Kidney epithelial cell (primary cell): ENCODE measurements at places on chromosomes 4 and X.

DNA sequence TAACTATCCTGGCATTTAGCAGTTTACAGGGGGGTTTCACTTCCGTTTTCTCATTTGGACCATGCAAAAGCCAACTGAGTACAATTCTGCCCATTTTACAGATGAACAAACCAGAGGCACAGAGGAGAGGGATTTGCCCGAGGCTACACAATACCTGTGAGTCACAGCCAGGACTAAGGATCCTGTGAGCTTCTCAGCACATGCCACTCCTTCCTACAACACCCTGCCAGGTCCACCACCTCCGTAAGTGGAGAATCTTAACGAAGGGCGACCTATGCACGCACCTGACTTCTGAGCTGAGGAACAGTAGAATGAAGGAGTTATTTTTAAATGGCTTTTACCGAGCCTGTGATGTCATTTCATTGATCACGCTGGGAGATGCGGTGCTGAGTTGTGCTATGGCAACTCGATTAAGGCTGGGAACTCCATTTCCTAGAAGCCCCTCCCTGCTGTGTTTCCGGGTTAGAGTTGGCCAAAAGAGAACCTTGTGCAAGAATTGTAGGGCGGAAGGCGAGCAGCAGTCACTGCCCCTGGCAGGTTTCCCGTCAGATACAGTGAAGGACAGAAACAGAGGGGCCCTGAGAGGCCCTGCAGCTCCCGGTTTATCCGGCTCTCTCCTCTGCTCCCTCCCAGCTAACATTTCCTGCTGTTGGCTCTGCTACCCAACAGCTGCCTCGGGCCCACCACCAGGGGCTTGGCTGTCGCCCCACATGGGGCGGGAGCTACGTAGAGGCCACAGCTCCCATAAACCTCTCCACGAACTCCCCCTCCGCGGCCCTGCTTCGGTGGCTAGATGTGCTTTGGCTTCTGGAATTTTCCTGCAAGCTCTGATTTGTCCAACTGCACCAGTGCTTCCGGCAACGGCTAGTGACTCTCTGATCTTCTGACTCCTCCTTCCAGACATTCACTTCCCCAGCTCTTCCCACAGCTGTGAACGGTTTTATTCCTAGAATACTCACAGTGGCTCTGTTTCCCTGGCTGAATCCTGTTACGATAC lies 75.1 kb upstream of the USP9X start:
- no peak for DNase-seq

DNA sequence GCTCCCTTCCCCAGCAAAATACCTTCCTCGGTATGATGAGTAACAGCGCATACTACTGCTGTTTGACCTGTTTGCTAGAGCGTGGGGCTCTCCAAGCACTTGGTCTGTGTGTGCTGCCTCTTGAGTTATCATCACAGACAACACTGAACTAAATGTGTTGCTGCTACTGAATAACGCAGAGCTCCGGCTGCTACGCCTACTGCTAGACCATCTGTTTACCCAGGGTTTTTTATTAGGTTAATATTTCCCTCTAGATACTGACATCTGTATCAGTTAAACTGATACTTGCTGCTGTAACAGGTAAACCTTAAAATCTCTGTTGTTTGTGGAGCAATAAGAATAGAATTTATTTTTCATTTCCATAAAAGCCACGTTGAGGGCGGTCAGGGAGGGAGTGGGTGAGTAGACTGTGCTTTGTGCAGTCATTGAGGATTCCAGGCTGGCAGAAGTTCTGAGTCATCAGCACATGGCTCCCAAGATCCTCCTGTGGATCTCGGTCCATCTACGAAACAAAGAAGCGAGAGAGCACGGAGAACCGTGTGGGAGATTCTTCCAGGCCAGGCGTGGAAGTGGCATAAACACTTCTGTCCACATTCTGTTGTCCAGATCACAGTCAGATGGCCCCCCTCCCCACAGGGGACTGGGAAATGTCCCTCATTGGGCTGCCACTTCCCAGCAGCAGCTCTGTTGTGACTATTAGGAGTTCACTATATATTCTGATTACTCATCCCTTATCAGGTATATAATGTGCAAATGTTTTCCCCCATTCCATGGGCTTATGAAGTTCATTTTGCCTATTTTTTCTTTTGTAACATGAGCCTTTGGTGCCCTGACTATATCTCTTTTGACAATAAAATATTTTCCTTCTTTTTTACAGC lies 14.1 kb downstream of the GRK4 start:
- no peak for DNase-seq

DNA sequence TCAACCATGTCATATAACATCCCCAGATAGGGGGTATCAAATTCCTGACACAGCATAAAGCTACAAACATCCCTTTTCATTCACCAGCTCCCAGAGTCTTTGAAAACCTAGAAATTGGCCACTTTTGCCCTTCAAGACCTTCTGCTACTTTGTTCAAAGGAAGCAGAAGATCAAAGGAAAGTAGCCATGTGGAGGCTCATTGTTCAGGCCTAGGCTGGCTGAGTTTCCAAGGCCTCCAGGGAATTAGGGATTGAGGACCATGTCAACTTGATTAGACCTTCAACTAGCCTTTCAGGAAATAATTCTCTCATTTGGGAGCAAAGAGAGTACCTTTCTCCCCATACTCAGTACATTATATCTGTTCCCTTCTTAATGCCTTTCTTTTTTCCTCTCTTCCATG lies 66.8 kb upstream of the ATXN3L start:
- no peak for DNase-seq

- DNase-seq = no peak
Measured at GRCh38 chrX:136260776-136261175, 9.6 kb upstream of the MAP7D3 start.

- no peak for DNase-seq
Measured at GRCh38 chrX:82141942-82142341, 940.0 kb downstream of the SH3BGRL start.

DNA sequence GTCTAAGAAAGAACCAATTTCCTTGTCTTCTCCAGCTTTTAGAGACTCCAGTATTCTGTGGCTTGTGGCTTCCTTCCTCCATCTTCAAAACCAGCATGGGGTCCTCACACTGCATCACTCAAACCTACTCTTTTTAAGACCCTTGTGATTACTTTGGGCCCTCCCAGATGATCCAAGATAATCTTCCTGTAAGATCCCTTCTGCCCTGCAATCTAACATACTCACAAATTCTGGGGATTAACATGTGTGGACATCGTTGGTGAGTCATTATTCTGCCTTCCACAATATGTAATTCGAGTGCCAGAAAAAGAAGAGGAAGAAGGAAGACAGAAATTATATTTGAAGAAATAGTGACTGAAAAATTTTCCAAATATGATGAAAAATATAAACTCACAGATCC lies 47.9 kb downstream of the BEND4 start:
- no peak for DNase-seq

DNA sequence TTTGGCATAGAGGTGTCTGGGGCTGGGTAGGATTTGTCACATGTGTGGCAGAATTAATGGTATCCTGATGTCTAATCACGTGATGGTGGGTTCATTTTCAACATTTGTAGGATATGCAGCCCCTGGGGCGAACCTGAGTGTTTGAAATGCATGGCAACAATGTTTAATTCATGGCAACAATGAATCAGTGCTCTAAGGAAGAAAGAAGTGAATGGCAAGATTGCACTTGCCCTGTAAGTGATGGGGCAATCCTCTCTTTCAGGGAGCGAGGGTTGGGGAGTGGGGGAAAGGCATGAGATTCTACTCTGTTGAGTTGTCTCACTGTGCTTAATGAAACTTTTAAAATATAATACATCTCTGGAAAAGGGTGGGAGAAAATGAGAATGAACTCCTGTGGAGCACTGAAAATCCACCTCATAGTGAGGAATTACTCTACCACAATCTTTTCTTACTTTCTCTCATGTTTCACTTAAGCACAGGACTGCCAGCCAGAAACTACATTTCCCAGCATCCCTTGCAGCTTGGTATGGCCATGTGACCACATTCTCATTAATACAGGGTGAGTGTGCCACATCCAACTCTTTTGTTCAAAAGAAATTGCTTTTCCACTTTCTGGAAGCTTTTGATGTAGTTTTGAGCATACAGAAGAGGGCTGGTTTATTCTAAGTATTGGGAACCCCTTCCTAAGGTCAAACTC lies 64.0 kb upstream of the PGM2 start:
- DNase-seq = peak; percentile 16

DNA sequence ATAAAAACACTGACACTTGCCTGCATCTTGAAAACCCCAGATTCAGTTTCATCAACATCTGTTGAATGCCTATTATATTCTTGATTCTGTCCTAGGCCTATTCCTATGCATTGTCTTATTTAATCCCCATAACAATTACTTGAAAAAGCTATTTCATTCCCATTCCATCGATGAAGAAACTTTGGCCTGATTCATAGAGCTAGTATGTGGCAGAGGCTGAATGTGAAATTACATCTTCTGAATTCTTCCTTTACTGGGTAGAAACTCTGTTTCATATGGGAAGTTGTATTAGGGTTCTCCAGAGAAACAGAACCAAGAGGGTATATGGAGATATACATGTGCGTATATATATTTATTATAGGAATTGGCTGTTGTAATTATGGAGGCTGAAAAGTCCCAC lies 35.0 kb upstream of the SLC4A4 start:
- no peak for DNase-seq

DNA sequence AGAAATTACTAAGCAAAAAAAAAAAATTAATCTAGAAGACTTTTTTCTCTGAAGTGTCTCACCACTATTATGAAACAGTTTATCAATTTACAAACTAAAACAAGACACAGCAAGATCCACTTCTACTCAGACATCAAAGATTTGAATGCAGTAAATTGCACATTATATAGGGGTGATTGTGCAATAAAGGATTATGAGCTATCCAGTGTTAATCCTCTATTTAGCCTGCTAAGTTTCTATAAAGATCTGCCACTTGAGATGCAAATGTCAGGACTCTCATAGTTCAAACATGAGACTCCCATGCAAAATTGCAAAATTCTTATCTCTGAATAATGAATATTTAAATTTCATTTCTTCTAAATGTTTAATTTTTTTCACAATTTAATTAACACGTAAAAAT lies 2.2 kb downstream of the TECRL start:
- no peak for DNase-seq

DNA sequence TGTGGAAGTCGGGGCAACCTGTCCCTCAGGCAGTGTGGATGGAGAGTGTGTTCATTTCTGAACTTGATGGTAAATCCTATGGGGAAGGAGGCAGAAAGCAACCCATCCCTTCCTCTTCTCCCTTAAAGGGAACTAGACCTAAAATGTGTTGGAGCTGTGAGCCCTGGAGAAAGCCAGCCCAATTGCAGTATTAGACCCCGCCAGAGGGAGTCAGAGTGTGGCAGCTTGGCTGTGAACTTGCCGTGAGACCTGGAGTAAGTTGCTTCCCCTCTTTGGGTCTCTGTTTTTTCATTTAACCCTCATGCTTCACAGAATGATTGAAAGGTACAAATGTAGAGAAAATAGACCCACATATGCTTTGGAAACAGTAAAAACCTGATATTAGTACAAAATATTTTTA lies 108.7 kb upstream of the PAK3 start:
- DNase-seq = no peak

GRCh38 chr4:19776021-19776459 lies 475.7 kb upstream of the SLIT2 start:
- peak; percentile 100 for DNase-seq

GRCh38 chr4:82885410-82885809 lies 5.5 kb downstream of the SEC31A start:
- DNase-seq = no peak

- no peak for DNase-seq
Measured at GRCh38 chr4:185472103-185472542, 590 bp upstream of the CCDC110 start.

DNA sequence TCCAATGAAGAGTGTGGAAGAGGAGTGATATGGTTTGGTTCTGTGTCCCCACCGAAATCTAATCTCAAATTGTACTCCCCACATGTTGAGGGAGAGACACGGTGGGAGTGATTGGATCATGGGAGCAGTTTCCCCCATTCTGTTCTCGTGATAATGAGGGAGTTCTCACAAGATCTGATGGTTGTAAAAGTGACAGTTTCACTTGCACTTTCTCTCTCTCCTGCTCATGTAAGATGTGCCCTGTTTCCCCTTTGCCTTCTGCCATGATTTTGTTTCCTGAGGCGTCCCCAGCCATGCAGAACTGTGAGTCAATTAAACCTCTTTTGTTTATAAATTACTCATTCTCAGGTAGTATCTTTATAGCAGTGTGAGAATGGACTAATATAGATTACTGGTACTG lies 39.6 kb downstream of the FAM47C start:
- DNase-seq = no peak

GRCh38 chr4:115834441-115834840 lies 721.0 kb upstream of the NDST4 start:
- DNase-seq = no peak

DNA sequence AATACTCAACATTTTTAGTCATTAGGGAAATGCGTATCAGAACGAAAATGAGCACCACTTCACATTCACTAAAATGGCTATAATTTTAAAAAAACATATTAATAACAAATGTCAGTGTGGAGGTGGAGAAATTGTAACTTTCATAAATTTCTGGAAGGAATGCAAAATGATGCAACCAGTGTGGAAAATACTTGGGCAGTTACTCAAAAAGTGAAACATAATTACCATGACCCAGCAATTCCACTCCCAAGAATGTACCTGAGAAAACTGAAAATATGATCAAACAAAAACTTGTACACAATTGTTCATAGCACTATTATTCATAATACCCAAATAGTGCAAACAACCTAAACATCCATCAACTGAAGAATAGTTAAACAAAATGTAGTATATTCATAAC lies 76.1 kb upstream of the FAM241A start:
- no peak for DNase-seq

- no peak for DNase-seq
Measured at GRCh38 chrX:54089191-54089590, 44.9 kb upstream of the PHF8 start.

GRCh38 chr4:35520059-35520458 lies 724.3 kb downstream of the ARAP2 start:
- no peak for DNase-seq

- DNase-seq = no peak
Measured at GRCh38 chr4:101244349-101244748, 103.0 kb downstream of the PPP3CA start.
